Fibroblast of pulmonary artery (primary cell): ENCODE measurements at places on chromosomes 5 and 9.

DNA sequence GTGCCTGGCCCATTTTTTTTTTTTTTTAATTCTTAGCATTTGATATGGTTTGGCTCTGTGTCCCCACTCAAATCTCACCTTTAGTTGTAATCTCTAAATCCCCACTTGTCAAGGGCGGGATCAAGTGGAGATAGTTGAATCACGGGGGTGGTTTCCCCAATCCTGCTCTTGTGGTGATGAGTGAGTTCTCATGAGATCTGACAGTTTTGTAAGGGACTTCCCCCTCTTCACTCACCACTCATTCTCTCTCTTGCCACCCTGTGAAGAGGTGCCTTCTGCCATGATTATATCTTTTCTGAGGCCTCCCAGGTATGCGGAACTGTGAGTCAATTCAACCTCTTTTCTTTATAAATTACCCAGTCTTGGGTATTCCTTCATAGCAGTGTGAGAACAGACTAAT is 27.2 kb downstream of the NDUFAF2 start:
- no peak for DNase-seq

DNA sequence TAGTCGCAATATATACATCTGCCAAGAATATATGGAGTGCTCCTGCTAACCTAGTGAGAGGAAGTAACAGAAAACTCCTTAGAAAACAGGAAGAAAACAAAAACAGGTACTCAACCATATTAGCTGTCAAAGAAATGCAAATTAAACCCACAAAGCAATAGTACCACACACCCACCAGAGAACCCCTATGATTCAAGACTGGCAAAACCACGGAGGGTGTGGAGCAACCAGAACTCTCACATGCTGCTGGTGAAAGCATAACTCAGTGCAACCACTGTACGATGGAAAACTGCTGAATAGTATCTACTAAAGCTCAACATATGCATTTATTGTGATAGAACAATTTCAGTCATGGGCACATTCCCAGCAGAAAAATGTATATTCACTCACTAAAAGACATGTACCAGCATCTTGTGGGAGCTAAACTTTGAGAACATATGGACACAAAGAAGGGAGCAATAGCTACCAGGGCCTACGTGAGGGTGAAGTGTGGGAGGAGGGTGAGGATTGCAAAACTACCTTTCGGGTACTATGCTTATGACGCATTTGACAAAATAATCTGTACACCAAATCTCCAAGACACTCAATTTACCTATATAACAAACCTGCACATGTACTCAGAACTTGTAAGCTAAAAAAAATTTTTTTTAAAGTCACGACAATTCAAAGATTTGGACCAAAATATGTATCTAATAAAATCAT is 34.0 kb downstream of the PTPN3 start:
- no peak for DNase-seq

GRCh38 chr5:137997726-137998213 is 35.1 kb downstream of the FAM13B start:
- no peak for DNase-seq

- DNase-seq: peak; percentile 76
Measured at GRCh38 chr9:99807276-99807852, 14.3 kb upstream of the NR4A3 start.

GRCh38 chr5:91059409-91059808 is 323.7 kb downstream of the ARRDC3 start:
- DNase-seq: no peak

- no peak for DNase-seq
Measured at GRCh38 chr9:129595903-129596540, 24.9 kb downstream of the C9orf50 start.

DNA sequence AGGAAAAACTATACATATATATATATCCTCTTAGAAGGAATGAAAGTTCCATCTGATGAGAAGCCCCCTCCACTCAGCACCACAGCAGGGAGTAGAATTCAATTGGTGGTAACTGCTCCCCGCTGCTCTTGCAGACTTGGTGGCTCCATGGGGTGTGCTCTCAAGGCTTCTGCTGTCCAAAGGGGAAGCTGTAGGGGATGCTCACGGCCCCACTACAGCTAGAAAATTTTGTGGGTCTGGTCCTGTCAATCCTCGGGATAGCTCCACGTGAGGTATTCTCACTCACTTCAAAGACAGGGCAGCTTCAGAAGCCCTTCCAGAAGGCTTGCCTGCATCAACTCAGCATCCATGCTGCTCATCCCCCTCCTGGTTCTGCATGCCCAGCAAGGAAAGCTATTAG is 247.2 kb downstream of the CETN3 start:
- DNase-seq: no peak

DNA sequence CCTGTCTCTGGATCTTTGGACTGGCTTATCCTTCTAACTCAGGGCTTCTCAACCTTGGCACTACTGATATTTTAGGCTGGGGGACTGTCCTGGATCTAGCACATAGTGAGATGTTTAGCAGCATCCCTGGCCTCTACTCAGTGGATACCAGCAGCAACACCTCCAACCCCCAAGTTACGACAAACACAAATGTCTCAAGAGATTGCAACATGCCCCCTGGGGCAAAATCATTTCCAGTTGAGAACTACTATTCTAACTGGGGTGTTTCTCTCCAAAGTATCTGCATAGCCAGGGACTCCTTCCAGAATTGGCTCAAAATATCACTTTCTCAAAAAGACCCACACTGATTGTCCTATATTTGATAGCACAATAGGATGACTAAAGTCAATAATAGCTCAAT is 7.2 kb upstream of the TLR4 start:
- DNase-seq: no peak

- DNase-seq: no peak
Measured at GRCh38 chr9:82761027-82761426, 301.9 kb downstream of the RASEF start.

DNA sequence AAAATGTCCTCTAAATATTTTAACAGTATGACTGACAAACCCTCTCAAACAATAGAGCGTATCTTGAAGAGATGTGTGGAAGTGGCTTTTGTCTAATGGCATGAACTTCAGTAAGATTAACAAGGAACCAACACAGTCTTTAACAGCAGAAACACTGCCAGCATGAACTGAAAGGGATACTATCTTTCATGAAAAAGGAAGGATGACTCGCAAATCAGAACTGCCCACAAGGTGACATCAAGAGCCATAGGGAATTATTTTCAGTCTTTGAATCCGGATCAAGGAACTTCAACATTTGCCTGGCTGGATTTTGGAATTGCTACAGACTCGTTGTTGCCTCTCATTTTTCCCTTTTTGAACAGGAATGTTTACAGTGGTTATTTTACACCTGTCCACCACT is 5.1 kb upstream of the HEXB start:
- peak; percentile 28 for DNase-seq

DNA sequence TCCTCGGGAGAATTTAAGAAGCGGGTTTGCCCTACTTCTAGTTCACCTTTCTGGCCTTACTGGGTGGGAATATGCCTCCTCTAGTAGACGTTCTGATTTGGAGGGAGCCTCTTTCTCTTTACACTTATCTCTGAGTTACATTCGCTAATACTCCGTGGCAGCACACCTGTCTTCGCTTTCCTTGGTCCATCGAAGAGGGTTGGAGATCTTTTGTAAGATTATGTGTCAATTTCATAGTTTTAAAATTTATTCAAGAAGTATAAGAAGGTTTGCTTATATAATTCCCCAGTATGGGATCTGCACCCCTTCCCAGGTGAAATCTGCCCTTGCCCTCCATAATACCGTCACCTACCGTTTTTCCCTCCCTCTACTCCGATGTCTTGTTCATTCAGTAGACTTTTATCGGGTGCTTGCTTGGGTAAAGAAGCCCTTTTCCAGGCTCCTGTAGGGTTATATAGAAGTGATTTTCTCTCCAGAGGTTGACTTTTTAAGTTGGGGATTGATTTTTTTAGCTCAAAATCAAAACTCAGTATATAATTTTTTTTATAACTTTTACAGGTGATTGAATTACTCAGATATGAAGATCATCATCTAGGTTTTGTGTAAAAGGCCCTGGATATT is 1.1 kb downstream of the GPBP1 start:
- DNase-seq: no peak

GRCh38 chr5:142527664-142528295 is 158.1 kb downstream of the FGF1 start:
- no peak for DNase-seq

- DNase-seq: no peak
Measured at GRCh38 chr5:133406208-133406976, 205.9 kb downstream of the FSTL4 start.

- no peak for DNase-seq
Measured at GRCh38 chr5:150628936-150629485, 11.4 kb upstream of the SYNPO start.

DNA sequence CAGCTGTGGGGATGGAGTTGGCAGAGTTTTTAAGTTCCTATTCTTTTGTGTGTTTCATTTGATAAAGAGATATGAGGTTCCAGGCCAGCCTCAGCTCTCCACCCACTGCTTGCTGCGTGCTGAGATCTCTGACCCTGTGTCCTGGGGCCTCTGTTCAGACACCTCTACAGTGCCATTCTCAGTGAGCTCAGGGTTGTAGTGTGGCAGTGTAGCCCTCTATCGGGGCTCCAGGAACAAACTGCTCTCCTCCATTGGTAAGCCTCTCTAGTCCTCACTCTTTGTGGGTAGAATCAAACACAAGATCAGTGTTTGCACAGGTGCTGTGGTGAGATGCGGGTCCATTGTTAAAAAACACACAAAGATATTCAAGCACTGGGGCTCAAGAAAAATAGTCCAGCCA is 386.6 kb upstream of the RPS23 start:
- DNase-seq: no peak
